ENCODE measurements at places on chromosomes 7 and 10.

DNA sequence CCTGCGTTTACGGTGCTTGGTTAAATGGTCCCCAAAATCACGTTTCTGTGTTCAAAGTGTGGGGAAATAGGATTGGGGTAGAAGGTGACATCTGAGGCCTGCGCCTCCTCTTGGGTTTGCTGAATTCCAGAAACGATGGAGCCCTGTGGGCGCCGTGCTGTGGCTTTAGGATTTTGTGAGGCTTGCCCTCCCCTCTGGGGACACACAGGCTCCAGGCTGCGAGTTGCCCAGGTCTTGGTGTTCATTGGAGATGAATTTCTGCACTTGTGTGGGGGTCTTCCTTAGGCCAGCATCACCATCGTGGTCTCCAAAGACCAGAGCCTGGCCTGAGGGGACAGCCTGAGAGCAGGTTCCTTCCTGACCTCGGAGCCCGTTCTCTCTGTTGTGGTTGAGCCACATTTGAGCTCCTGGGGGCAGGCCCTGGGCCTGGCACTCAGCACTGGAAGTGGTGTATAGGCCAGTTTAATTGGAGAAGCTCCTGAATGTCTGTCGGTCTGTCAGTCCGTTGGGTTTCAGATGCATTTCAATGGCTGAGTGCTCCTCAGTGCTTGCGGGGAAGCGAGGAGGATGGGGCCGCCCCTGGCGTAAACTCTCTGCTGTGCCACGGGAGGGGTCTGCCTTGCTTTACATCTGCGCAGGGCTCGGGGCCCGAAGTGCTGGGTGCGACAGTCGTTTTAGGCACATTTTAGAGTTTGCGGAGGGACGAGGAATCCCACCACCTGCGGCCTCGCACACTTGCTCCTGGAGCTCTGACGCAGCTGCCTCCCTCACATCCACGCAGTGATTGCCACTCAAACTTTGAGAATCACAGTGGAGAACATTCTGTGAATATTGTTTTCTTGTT, 71.7 kb downstream of the DNAJB6 start:
- H3K27ac ChIP-seq = no peak overlapping the region
- H3K4me1 ChIP-seq = peaks cover 4% of the 10 kb centered on the region
- H3K4me3 ChIP-seq = no peak overlapping the region
- H3K27me3 ChIP-seq = no peaks in the 10 kb centered on the region
- no peak for DNase-seq

GRCh38 chr10:47277352-47278151, 22.4 kb upstream of the GDF10 start:
- H3K4me1 ChIP-seq = no peaks in the 10 kb centered on the region
- H3K4me3 ChIP-seq = no peak overlapping the region
- DNase-seq = no peak
- H3K27me3 ChIP-seq = no peaks in the 10 kb centered on the region

DNA sequence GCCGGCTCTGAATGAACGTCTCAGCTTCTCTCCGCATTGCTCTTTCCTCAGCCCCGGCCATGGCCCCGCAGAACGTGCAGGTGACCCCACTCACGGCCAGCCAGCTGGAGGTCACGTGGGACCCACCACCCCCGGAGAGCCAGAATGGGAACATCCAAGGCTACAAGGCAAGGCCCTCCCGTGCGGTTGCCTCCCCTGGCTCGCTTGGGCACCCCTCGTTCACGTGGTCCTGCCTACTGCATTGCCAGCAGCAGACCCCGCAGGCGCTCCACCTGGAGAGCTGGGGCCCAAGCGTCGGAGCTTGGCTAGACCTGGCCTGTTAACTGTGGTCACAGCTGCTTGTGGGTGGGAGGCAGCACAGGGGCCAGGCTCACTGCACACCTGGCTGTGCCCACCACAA, 476.3 kb upstream of the FOXK1 start:
- H3K36me3 ChIP-seq = peaks cover 17% of the 10 kb centered on the region
- no peak overlapping the region for H3K27ac ChIP-seq
- no peak overlapping the region for H3K4me3 ChIP-seq
- H3K27me3 ChIP-seq = no peaks in the 10 kb centered on the region
- no peaks in the 10 kb centered on the region for H3K4me1 ChIP-seq

GRCh38 chr10:74433993-74434392, 283.0 kb downstream of the ADK start:
- H3K4me1 ChIP-seq = no peaks in the 10 kb centered on the region
- no peaks in the 10 kb centered on the region for H3K27me3 ChIP-seq
- no peaks in the 10 kb centered on the region for H3K36me3 ChIP-seq
- H3K4me3 ChIP-seq = no peak overlapping the region
- no peak for DNase-seq

DNA sequence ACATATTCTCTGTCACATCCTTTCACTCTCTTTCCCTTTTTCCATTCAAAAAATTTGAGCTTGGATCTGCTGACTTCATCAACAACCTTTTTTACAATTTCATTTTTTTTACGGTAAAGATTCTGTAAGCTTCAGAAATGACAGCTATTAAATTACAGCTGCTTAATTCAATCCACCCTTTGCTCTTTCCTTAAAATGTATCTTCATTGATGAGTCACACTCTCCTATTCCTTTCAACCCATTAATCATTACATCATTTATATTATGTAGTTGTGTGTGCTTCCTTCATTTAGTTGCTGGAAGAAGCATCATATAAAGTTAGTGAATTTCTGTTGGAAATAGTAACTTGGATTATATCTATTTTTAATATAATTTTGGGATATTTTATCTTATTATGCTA, 67.1 kb upstream of the MAGI2 start:
- no peaks in the 10 kb centered on the region for H3K4me1 ChIP-seq
- no peak overlapping the region for H3K27ac ChIP-seq
- no peak overlapping the region for H3K4me3 ChIP-seq

- H3K27ac ChIP-seq = no peak overlapping the region
- no peaks in the 10 kb centered on the region for H3K36me3 ChIP-seq
- peaks cover 25% of the 10 kb centered on the region for H3K4me1 ChIP-seq
- H3K4me3 ChIP-seq = no peak overlapping the region
- no peak for DNase-seq
- no peaks in the 10 kb centered on the region for H3K27me3 ChIP-seq
Observed at GRCh38 chr10:22629852-22630233, 84.5 kb downstream of the PIP4K2A start.

DNA sequence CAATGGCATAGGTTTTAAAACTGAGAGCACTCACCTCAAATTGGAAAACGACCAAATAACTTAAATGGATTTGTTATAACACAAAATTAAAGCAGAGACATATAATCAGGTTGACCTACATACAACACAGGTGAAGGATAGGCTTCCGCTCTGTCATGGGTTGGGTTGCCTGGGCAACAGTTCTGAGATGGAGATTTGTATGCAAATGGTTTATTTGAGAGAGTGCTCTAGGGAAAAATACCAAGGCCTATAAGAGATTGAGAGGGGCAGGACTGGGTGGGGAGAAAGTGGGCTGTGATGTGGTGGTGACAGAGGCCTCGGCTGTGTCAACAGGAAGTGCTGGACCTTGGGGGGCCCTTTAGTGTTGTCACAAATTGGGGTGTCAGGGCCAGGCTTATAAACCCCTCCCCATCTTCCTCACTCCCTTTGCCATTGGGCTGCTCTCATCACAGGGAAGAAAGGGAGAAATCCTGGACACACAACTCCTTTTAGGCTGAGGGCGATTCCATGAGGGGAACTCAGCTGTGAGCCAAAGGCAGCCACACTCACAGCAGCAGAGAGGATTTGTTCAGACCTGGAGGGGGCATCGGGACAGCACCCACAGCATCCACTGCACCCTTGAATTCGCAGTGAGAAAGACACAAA, 105.4 kb upstream of the LYZL1 start:
- no peaks in the 10 kb centered on the region for H3K36me3 ChIP-seq
- no peaks in the 10 kb centered on the region for H3K27me3 ChIP-seq
- no peak overlapping the region for H3K27ac ChIP-seq
- no peak overlapping the region for H3K4me3 ChIP-seq
- H3K4me1 ChIP-seq = no peaks in the 10 kb centered on the region

DNA sequence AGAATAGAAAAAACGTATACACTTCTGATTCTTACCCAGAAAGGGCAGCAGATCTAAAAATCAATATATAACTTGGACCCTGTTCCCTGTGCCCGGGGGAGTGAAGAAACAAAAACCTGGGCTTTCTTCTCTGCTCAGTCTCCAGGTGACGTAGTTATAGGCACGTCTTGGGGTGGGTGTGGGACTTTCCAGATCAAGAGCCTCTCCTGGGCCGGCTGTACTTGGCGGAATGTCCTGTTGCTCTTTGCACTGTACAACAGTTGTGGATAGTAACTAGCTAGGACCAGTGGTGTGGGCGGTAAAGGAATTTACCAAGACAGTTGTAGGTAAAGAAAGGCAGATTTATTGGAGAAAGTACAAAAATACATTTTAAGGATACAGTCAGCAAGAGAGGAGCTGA, 40.4 kb upstream of the STEAP4 start:
- H3K27ac ChIP-seq = no peak overlapping the region
- H3K4me1 ChIP-seq = no peaks in the 10 kb centered on the region
- no peaks in the 10 kb centered on the region for H3K27me3 ChIP-seq
- no peaks in the 10 kb centered on the region for H3K36me3 ChIP-seq
- no peak for DNase-seq
- no peak overlapping the region for H3K4me3 ChIP-seq

All from thoracic aorta (tissue), 2 donors.